ENCODE measurements at places on chromosomes 5 and 9. TPM values are rescaled to one million over a fixed set of nuclear protein-coding genes. Genes with fewer than 3 reads are reported as not detected.

Gene TRIP13
- 0.88 TPM for total RNA-seq

Gene TICAM2
- 3.5 TPM for total RNA-seq

Gene SEMA6A
- total RNA-seq, result 3.8 TPM

Gene FBP2
- 0.31 TPM for total RNA-seq

Gene MRPS27
- total RNA-seq, result 50.1 TPM

Gene CHSY3
- 1.9 TPM for total RNA-seq

Gene ESM1
- not detected for total RNA-seq

Gene FAM153A
- 0.50 TPM for total RNA-seq

Gene MEIKIN
- total RNA-seq, result not detected

Gene GABRP
- total RNA-seq, result not detected

Gene COL23A1
- 5.5 TPM for total RNA-seq

Gene HAVCR2
- 11.4 TPM for total RNA-seq

Gene DPYSL3
- 42.4 TPM for total RNA-seq

Gene FLT4
- total RNA-seq, result 8.2 TPM

Gene PIP5KL1
- total RNA-seq, result 0.99 TPM

Gene PAX5
- 0.09 TPM for total RNA-seq

Gene ACER2
- 3.0 TPM for total RNA-seq

Gene SOWAHA
- 0.06 TPM for total RNA-seq

Gene UAP1L1
- 13.5 TPM for total RNA-seq

Gene AGPAT2
- 154 TPM for total RNA-seq

Gene C5orf34
- 0.44 TPM for total RNA-seq
